NCI-H2107 (cell line): ENCODE measurements at places on chromosomes 5 and 9.

- no peak for DNase-seq
These were observed 114.4 kb downstream of the DOCK2 start for GRCh38 chr5:169751490-169751889.

- no peak for DNase-seq
These were observed 20.3 kb upstream of the TERT start for GRCh38 chr5:1315018-1315708.

DNA sequence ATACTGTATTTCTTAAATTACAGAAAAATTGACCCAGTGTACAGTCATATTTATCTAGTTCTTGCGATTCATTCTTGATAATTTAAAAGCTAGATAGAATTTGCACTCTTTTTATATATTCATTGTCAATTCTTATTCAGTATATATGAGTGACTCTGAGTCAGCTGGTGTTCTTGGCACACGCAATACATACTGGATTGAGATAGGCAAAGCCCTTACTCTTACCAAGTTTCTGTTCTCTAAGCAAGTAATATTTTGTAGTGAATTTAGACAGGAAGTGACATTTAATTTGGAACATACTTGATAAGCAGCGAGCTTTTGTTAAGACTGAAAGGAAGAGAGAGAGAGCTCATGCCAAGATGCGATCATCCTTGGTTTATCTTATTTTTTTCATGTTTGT is 57.7 kb downstream of the GPBP1 start:
- no peak for DNase-seq

GRCh38 chr9:114410910-114411309 is 23.1 kb upstream of the AKNA start:
- DNase-seq, result no peak

DNA sequence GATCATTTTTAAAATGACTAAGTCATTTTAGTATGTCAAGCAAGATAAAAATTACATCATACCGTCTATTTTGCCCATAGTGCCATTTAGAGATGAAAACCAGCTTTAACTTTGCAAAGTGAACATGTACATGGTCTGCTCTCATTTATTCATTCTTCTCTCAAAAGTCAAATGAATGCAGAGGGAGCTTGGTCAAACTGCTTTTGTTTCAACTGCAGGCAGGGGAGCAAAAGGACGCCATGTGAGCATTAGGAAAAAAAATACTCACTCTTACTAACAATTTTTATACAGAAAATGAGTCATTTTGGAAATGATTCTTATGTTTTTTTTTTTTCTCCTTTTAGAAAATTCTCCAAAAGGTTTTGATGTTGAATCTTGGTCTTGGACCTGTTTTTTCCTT is 15.7 kb downstream of the SCGB3A1 start:
- DNase-seq, result no peak

DNA sequence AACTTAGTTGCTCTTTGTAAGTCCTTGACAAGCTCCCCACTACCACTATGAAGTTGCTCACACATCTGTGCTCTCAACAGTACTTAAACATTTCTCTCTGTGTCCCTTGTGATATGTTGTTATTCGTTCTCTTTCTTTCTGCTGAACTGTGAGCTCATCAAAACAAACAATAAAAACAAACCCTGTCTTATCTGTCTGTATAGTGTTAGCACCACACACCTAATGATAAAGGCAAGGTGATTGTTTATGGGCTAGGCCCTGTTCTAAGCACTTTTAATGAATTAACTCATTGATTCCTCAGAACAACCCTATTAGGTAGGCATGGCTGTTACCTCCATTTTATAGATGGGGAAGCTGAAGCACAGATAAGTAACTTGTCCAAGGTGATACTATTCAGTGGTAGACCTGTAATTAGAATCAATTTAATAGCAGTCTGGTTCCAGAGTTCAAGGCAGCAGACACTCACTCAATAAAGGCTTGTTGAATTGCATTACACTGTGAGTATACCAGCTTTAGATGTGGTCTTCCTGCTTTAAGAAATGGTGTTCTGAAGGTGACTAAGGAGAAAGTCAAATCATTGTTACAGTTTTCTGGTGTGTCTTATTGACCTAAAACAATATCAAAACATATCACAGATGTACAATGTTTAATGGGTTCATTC is 153.6 kb upstream of the ELL2 start:
- DNase-seq, result no peak

- no peak for DNase-seq
These were observed 161.9 kb downstream of the MACROH2A1 start for GRCh38 chr5:135236908-135237747.

- DNase-seq, result no peak
These were observed 22.1 kb downstream of the ADRB2 start for GRCh38 chr5:148848393-148849031.
